ENCODE measurements at places on chromosomes 3 and 15. TPM values are rescaled to one million over a fixed set of nuclear protein-coding genes. Genes with fewer than 3 reads are reported as not detected.

The CPEB1 gene
- 0.69 TPM for total RNA-seq

The VEPH1 gene
- 7.9 TPM for total RNA-seq

The PATL2 gene
- 1.3 TPM for total RNA-seq

The TEX9 gene
- 22.8 TPM for total RNA-seq

The CHRFAM7A gene
- 1.5 TPM for total RNA-seq

The FANCI gene
- 41.9 TPM for total RNA-seq

The TPRG1 gene
- total RNA-seq, result 2.4 TPM

The GP5 gene
- total RNA-seq, result 0.11 TPM

The SEC62 gene
- 104 TPM for total RNA-seq

The UCN2 gene
- total RNA-seq, result 0.60 TPM

The A4GNT gene
- not detected for total RNA-seq

Data from mesothelial cell of epicardium (in vitro differentiated cells).